CD4-positive, alpha-beta T cell treated with Interferon gamma for 1 hour (primary cell): ENCODE measurements at places on chromosomes 5 and 9.
A peak's percentile ranks its signal among the peaks of the same experiment; 100 is the strongest.

GRCh38 chr5:158910782-158911692 is 188.7 kb downstream of the EBF1 start:
- DNase-seq: no peak

DNA sequence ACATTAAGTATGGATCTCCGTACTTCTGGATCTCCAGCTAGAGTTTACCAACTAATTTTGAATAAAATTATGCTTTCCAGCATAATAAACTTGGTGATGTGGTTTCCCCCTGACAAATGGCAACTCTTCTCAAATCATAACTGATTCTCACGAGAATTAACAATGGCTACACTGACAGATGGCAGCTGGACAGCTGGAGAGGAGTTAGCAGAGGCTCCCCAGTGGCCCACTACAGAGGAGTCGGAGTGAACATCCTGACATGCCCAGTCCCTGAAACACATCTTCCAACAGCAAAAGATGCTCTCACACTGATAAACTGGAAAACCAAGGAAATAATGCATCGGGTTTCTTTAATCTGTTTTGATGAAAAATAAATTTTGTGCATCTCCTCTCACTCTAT is 239.6 kb downstream of the MAN2A1 start:
- DNase-seq: no peak

DNA sequence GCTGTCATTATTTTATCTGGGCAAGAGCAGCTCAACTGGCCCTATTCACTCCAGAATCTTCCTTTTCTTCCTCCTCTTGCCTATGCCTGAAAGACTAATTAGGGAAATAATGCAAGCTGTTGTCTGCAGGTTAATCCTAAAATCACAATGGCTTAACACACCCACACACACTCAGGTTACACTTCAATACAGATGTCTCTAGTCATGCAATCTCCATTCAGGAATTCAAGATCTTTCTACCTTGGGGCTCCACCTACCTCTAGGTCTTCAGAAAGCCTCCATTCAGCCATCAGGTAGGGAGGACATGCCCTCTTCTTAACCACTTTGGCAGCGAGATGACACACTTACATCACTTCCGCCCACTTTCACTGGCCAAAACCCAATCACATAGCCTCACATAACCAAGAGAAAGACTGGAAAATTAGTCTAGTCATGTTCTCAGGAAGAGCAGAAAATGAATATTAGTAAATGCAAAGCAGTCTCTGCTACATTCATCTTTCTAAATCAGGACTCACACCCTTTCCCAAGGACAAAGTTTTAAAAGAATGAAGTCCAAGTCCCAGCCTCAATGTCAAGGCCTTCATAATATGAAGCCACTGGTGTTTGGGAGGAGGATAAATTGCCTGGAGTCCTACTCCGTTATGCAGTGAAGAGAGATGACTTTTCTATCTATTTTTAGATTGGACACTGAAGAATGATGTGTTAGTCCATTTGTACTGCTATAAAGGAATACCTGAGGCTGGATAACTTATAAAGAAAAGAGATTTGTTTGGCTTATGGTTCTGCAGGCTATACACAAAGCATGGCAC is 428.1 kb downstream of the EFNA5 start:
- no peak for DNase-seq

- DNase-seq: no peak
Observed at GRCh38 chr5:56429110-56429561, 196.0 kb upstream of the ANKRD55 start.

DNA sequence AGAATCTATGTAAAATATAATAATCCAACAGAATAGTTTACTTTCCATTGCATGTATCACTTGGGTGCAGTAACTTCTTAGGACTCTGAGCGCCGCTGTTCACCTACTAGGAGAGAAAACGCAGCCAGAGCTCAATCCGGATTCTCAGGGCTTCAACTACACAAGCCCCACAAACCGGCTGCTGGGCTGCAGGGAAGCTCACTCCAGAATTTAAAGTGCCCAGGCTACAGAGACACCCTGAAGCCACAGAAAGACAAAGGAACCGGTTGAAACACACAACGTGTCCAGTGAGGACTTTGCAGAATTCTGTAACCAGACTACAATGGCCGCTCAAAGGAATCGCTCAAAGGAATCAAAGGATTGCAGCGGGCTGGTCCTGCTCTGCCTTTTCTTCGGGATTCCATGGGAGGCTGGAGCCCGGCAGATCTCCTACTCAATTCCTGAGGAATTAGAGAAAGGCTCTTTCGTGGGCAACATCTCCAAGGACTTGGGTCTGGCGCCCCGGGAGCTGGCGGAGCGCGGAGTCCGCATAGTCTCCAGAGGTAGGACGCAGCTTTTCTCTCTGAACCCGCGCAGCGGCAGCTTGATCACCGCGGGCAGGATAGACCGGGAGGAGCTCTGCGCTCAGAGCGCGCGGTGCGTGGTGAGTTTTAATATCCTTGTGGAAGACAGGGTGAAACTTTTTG is at the start of gene PCDHGA10:
Gene PCDHGA10 (plus strand): TSS at position 134 of the 686 bp plus-strand sequence. CDS start 189 bp downstream, at position 323.
- DNase-seq: peak; percentile 41

- DNase-seq: no peak
Observed at GRCh38 chr9:90086101-90086511, 481.3 kb downstream of the GADD45G start.

DNA sequence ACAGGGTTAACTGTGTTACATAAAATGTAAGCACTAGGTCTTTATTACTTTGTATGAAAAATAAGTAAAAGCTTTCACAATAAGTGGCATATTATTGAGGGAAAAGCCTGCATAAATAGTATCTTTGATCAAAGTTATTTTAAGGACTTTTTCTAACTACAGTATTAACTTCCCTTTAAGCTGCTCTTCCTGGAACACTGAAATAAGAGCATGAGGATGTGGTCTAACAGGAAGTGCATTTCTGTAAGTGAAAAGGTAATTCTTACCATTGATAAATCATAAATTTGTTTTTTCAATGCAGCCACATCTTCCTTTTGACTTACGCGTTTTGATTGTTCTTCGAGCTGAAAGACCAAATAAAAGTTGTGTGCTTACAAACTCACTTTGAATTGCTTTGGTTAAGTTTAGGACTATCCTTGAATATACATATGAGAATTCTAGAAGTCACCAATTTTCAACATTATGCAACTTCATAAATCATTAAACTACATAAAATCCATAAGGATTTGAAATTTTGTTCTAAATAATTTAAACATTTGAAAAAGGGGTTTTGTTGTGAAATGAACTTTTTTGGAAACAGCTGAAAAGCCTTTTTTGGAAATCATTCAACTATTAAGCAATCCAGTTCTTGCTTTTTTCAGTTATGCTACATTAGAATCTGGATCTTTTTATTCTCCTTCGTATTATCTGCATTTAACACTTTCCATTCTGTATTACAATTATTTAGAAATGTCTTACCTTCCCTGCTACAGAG is 50.6 kb downstream of the RASEF start:
- no peak for DNase-seq

DNA sequence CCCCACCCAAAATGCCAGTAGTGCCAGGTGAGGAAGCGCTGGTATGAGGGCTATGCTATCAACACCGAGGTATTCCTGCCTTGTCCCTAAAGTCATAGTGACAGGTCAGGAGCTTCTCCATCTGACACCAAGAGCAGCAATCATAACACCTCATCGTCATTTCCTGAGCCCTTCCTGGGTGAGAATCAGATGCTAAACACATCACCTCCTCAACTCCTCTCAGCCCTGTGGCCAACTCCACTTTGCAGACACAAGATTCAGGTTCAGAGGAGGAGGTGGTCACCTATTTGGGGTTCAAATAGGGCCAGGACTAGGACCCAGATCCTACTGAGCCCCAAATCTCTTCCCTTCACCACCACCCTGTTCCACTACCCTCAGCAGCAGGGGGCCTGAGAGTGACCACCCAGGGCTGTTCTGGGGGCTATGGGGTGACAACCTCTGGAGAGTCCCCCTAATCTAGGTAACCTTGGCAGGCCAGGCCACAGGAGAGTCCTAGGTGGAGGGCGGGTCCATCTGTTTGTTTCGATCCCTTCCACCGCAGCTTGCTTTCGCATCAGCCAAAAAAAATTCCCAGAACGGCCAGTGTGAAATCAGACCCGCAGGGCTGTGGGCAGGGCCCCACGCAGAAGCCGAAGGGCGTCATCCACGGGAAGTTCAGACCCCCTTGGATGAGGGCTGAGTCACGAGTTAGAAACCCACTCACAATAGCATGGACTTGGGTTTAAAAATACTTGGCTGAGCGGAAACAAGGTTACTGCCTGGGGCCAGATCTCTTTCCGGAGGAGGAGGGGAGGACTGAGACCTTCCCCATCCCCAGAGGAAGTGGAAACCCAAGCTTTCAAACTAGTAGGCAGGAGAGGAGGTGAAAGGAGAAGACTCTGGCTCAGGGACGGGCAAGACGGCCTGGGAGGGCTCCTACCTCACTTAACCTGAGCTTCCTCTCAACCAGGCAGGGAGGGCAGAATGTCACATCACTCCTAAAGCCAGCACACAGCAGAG is 8.7 kb downstream of the STK10 start:
- peak; percentile 65 for DNase-seq

DNA sequence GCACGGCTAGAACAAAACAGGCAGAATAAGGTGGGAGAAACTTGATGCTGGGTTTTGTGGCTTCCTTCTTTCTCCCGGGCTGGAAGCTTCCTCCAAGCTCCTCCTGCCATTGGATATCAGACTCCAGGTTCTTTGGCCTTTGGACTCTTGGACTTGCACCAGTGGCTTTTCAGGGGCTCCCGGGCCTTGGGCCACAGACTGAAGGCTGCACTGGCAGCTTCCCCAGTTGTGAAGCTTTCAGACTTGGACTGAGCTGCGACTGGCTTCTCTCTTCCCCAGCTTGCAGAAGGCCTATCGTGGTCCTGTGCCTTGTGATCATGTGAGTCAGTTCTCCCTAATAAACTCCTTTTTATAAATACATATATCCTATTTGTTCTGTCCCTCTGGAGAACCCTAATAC is 364.4 kb downstream of the DNAH5 start:
- no peak for DNase-seq

- no peak for DNase-seq
Observed at GRCh38 chr5:88689668-88690408, 193.1 kb downstream of the MEF2C start.
